ENCODE measurements at places on chromosomes 13 and 19. TPM values are rescaled to one million over a fixed set of nuclear protein-coding genes. Genes with fewer than 3 reads are reported as not detected.

The MRPL4 gene
- total RNA-seq: 52.7 TPM

The LYL1 gene
- 21.0 TPM for total RNA-seq

The NCAN gene
- not detected for total RNA-seq

The BST2 gene
- total RNA-seq: 131 TPM

The ADGRE2 gene
- total RNA-seq: 1.9 TPM

The C19orf33 gene
- total RNA-seq: 3.5 TPM

The MYO16 gene
- 0.15 TPM for total RNA-seq

- no peak for DNase-seq
These were observed 36.9 kb upstream of the GRTP1 start for GRCh38 chr13:113400621-113401451.

- no peak for DNase-seq
These were observed 36.2 kb downstream of the ERICH4 start for GRCh38 chr19:41478875-41479756.

GRCh38 chr13:71685072-71685471, 181.9 kb downstream of the DACH1 start:
- DNase-seq: no peak

GRCh38 chr13:75334634-75335447, 147.1 kb downstream of the TBC1D4 start:
- no peak for DNase-seq

DNA sequence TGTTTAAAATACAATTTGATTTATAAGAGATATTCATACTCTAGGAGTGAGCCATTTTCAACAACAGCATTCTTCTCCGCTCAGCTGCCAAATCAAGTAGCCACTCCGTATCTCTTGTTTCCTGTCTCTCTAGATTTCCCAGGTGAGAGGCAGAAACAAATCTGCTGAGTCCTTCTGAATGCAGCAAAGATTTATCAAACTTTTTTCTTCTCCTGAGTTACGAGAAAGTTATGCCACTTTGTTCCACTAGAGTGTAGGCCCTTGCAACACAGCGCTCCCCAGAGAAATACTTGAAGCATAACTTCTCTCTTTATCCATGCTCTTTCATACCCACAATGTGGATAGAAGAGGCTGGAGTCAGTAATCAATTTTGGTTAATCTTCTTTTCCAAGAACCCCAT, 1960.8 kb downstream of the OLFM4 start:
- no peak for DNase-seq

DNA sequence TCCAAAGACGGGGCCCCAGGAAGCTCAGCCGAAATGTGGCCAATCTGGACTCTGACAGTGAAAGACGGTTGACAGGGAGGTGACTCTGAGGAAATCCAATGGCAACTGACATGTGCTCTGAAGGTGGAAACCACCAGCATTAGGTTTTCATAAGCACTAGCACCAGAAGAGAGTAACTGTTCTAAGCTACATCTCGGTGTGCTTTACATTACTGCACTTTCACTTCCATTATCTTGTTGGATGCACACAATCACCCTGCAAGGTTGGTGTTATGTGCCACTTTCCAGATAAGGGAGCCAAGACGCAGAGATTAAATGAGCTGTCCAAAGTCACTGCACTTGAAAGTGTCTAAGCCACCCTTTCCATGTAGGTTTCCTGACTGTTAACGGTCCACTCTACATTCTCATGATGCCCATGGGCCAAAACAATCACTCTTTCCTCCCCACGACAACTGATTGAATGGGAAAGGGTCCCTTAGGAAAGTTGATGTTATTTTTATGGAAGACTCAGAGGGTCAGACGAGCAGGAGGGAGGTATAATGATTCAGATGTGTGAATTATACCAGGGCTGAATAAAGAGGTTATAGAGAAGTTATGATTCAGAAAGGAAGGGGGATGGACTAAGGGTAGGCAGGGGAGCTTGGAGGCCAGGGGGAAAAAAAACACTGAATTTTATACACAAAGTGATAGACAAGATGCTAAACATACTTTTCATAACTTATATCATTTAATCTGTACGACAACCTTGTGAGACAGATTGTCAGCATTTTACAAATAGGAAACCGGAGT, 52.8 kb downstream of the RUBCNL start:
- DNase-seq: no peak

GRCh38 chr13:62038214-62038613, 622.6 kb upstream of the PCDH20 start:
- no peak for DNase-seq

DNA sequence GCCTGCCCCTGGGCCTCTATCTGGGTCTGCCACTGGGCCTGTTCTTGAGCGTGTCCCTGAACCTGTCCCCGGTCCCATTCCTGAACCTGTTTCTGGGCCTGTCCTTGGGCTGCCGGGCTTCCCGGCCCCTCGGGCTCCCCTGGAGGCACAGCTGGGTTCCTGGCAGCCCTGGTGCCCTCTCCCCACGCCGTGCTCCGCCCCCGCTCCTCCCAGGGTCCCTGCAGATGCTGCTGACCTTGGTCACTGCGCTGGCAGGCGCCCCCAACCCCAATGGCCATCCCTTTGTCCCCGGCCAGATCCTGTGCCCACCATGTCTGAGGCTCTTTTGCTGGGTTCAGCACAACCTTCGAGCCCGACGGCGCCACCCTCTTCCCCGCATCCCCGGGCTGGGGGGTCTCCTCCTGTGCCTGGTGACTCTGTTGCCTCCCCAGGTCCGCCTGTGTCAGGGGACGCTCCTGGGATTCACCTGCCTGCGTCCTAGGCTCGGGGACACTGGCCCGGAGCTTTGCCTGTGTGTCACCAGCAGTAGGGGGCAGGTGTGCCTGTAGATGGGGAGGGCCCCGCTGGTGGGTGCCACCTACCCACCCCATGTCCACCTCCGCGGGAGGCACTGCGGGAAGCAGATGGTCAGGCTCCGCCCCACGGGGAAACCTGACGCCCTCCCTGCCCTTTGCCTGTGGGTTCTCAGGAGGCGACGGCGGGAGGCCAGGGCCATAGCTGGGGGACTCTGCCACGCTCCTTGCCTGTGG, 41.0 kb upstream of the GRTP1 start:
- no peak for DNase-seq

GRCh38 chr13:31334994-31335557, 135.3 kb downstream of the B3GLCT start:
- no peak for DNase-seq

GRCh38 chr13:83819156-83819555, 63.1 kb downstream of the SLITRK1 start:
- DNase-seq: no peak

DNA sequence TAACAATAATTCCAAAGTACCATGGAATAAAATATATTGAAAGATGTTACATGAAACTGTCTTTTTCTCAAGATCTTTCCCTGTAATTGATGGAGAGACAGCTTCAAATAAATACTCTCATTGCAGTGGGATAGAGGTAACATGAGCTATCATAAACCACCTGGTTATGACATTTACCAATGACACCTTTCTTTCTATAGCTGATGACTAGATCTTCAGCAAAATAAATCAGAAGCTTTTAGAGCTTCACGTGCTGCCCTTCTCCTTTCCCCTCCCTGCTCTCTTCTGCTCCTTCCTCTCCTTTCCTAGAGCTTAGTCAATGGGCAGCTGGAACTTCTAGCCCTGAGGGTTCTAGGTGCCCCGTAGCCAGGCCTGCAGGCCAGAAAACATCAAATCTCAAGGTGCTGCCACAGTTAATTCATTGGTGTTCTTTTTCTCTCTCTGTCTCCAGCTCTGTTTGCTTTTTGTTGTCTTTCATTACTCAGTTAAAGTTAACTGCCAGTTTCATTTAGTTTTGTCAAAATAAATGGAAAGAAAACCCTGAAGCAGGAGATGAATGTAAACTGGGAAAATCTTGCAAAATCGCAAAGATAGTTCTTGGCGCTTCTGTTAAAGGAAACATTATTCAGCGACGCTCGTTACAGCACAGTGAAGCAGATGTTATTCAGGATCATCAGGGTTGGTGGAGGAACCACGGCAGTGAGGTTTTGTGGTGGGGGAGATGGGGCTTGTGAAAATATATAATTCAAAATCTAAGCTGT, 8.3 kb upstream of the METTL21C start:
- no peak for DNase-seq

- no peak for DNase-seq
These were observed 3.4 kb downstream of the C3 start for GRCh38 chr19:6717036-6717435.

DNA sequence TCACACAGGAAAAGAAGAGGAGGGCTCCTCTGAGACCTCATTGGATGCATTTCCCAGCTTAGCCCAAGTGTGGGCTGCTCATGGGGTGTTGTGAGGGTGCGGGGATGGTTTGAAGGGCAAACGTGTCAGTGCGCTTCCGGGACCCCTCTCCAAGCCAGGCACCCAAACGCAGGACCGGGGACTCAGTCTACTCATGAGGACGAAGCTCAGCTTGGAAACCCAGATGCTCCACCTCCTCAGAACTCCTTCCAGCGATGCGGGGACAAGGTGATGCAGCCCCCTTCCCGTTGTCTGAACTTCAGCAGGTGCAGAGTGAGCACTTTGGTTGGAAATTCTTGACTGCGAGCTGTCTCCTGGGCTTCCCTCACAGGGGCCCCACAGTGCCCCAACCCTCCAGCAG, 33.1 kb upstream of the MTIF3 start:
- no peak for DNase-seq

DNA sequence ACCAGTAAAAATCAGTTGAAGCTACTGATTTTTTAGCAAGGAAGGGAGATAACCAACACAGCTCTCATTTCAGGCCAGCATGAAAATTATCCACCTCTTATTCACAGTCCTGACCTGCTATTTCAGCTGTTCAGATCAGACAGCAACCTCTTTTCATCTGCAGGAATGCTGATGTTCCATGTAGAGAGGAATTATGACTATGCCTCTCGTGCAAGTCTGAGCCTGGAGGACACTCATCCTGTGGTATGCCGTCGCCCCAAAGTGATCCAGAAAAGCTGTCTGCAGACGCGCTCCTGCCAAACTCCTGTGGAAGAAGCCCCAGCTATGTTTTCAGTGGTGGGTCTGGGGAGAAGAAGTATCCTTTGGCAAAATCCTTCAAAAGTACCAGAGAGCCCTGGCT, 563.5 kb upstream of the SLITRK1 start:
- DNase-seq: no peak

DNA sequence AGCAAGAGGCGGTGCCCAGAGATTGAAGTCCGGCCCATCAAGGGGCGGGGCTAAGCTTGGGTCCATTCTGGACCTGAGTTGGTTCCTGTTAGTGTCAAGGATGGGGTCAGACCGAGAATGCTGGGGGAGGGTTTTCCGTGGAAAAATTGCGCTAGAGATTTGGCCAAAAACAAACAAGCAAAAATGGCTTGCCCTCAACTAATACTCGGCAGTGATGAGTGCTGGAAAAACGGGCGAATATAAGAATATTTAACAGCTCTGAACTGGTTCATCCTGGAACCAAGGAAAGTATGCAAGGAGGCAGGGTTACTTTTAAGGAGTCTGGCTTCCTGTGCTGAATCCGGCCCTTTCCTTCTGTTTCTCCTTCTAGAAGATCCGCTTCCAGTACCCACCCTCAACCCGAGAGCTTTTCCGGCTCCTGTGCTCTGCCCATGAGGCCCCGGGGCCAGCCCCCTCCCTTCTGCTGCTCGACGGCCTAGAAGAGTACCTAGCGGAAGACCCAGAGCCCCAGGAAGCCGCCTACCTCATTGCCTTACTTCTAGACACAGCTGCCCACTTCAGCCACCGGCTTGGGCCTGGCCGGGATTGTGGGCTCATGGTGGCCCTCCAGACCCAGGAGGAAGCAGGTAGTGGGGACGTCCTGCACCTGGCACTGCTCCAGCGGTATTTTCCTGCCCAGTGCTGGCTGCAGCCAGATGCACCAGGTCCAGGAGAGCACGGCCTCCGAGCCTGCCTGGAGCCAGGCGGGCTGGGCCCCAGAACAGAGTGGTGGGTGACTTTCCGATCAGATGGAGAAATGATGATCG, 880 bp downstream of the SWSAP1 start:
- DNase-seq: peak; percentile 56

DNA sequence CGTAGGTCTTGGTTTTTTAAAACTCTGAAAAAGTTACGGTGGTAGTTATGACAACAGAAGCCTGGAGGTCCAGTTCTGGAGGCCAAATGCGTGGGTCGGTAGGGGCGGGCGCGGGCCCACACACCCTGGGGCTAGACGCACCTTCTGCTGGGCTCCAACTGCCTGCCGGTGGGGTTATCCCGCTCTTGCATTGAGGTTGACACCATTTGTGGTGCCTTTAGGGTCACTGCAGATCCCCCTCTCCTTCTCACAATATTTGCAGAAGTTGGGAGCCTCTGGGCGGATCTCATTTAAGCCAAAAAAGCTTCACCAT, 81.6 kb downstream of the CHST8 start:
- DNase-seq: no peak

DNA sequence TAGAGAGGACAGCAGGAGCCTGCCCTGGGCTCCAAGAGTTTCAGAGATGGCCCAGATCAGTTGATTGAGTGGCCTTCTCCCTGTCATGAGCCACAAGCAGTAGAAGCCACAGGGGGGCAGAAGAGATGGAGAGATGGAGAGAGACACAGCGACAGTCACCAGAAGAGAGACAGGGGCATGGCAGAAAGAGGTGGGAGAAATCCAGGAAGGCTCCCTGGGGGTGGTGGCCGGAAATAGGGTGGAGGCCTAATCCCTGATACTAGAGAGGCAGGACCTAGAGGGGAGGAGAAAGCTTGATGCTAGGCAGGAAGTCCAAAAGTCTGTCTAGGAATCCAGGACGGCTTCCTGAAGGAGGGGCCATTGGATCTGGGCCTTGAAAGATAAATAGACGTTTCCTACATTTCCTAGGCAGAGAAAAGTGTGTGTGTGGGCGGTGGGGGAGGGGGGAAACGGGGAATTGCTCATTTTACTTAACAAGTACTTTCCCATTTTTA, 9.6 kb upstream of the TPM4 start:
- DNase-seq: no peak

DNA sequence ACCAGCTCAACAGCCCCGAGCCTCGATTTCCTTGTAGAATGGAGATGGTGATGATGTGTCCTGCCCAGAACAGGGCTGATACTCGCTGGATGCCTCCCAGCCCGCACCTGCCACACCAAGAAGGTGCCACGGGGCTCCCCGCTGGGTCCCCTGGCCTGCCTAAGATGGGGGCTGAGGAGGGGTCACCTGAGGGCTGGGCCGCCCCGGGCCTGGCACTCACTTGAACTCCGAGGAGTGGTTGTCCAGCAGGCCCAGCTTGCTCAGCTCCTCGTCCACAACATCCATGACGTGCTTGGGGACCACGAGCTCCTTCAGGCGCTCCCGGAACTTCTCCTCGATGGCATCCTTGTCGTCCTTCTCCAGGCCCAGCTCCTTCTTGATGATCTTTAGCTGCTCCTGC, 14.4 kb downstream of the LONP1 start:
- DNase-seq: no peak

DNA sequence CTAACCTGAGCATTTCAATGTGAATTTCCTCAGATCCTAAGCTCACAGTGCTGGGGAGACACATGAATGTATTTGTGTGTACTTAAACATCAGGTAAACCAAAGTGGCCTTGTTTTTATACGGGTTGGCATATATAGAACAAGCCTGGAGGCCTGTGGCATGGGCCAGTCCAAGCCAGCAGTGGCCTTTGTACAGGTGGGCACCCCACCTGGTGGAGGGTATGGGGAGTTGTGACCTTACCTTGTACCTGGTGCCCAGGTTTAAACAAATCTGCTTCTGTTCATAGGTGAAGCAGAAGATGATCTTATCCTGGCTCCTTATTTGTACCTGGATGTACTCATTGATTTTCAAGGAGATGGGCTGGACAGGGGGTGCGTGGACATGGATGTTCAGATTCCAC, 71.0 kb downstream of the ERICH6B start:
- no peak for DNase-seq

- no peak for DNase-seq
These were observed 1.4 kb downstream of the MATK start for GRCh38 chr19:3784607-3785450.
